ENCODE measurements at places on chromosomes 2 and 18.

- DNase-seq: no peak
Observed at GRCh38 chr18:78407466-78407844, 572.2 kb upstream of the SALL3 start.

- DNase-seq: no peak
Observed at GRCh38 chr18:58937071-58937886, 72.6 kb downstream of the ZNF532 start.

DNA sequence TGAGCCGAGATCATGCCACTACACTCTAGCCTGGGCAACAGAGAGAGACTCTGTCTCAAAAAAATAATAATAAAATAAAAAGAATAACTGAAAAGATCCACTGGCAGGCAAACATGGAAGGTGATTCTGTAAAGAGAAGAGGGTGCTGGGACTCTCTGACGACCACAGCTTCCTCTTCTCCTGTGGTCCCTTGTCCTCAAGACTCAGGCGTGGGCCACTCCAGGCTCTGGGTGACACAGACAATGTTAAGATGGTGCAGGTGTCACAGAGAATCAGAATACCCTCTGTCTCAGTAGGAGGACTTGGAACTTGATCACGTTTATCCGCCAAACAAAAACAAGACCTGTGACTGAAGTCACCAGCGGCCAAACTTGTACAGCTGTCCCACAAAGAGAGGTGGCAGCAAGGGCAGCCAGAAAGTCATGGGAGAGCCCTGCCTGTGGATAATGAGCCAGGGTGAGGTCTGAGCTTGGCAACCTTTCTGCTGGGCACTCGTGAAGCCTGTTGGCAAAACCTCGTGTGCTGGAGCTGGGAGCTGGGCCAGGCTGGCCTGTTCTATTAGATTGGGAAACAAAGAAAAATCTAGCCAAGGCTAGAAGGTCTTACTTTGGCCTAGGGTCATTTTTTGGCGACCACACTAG, 76.4 kb upstream of the ITGA6 start:
- no peak for DNase-seq

GRCh38 chr2:10225291-10226037, 77.2 kb upstream of the HPCAL1 start:
- no peak for DNase-seq

GRCh38 chr2:45905632-45905958, 254.1 kb downstream of the PRKCE start:
- DNase-seq: no peak

DNA sequence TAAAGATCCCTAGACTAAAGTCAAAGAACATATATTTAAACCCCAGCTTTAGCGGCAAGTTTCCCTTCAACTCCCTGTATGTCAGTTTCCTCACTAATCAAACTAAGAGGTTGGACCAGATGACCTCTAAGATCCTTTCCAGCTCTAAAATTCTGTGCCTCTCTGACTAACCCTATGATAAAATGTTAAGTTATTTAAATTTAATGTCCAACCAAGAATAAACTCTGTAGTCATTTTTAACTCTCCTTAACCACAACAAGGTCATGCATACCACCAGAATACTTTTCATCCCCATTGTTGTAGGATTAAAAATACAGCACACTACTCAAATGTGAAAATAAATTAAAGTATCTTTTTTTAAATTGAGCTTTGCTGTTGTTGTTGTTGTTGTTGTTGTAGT, 5.2 kb upstream of the PDE1A start:
- no peak for DNase-seq

- DNase-seq: no peak
Observed at GRCh38 chr2:74857215-74857614, 23.3 kb downstream of the HK2 start.

- no peak for DNase-seq
Observed at GRCh38 chr2:212926940-212927339, 224.5 kb downstream of the IKZF2 start.

- no peak for DNase-seq
Observed at GRCh38 chr18:78041218-78041617, 791.6 kb downstream of the GALR1 start.

DNA sequence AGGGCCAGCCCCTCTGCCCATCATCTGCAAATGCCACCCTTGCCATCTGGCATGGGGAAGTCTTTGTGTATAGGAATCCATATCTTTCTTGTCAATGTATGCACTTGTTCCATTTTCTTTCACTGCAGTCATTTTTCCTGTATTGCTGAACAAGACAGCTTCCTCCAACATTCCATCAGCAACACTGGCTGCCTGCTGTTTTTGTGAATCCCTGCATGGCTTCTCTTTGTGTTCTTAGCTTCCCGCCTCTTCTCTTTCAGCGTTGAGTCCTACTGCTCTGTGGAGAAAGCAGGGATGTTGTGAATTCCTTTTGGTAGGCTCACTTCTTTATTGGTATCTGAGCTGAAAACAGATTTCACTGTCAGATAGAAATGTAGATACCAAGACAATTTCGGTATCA, 150.0 kb downstream of the LPIN1 start:
- no peak for DNase-seq

DNA sequence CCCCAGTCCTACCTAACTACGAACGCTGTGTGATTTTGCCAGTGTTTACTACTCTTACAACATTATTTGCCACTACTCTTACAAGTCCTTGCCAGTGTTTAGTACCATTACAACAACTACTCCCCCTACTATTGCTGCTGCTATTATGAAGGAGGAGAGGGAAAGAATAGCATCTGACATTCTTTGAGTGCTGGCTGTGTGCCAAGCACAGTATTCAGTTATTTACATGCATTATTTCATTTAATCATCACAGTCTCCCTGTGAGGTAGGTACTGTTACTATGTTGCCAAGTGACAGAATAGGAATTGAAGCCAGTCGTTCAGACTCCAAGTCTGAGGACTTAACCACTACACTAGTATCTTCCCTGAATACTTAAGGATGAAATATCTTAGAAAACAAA, 185.9 kb upstream of the FOSL2 start:
- DNase-seq: no peak

- no peak for DNase-seq
Observed at GRCh38 chr2:238064376-238064775, 3.6 kb downstream of the SCLY start.

GRCh38 chr2:112026509-112026908, 28.6 kb upstream of the TMEM87B start:
- DNase-seq: no peak

GRCh38 chr18:54257015-54257414, 12.3 kb upstream of the POLI start:
- no peak for DNase-seq

- no peak for DNase-seq
Observed at GRCh38 chr2:205836477-205837221, 154.3 kb downstream of the NRP2 start.

GRCh38 chr2:165528691-165529090, 59.2 kb downstream of the CSRNP3 start:
- no peak for DNase-seq

DNA sequence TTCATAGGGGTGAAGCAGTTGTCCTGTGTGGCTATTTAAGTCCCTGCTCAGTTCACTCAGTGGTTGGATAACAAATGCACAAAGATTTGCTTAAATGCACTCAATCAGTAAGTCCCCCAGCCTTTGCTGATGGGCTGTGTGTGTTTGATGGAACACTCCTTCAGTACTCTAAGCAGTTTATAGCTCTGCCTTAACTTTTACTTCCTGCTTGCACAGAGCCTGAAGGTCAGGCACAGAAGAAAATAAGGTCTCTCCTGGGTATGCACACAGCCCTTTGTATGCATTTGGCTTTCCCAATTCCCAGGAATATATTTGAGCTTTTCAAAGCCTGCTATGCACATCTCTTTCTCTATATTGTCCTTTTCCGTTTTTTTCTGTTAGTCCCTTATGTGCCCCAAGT, 208.7 kb upstream of the STK17B start:
- no peak for DNase-seq

DNA sequence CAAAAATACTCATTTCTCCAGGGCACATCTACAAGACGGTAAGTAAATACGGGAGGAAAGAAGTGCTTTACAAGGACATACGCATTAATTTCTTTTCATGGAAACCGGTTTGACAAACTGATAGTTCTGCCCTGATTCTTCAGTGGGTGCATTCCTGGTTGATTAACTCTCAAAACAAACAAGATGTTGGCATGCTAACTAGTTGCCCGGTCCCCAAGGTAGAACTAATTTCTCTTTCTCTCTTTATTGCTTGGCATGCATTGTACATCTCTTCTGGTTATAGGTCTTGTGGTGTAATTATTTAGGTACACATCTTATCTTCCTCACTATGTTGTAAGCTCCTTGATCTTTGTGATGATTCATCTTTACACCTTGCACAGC, 46.9 kb upstream of the SPATS2L start:
- no peak for DNase-seq

DNA sequence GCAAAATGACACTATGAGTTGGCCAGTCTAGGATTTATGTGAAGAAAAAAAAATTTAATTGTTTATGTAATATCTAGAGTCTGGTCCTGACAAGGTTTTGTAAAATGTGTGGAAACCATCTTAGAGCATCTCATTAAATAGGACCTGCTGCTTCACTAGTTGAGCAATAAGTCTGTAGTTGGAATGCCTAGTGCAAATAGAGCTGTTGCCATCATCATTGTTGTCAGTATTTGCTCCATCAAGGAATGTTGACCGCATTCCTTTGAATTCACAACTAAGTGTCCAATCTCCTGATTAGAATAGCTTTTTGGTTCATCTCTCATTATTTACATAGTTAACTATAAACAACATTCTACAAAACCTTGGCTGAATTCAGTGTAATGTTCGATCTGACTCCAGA, 32.2 kb upstream of the RPE start:
- DNase-seq: no peak

GRCh38 chr2:69936906-69937305, 22.0 kb downstream of the MXD1 start:
- no peak for DNase-seq

GRCh38 chr18:52219102-52219501, 120.9 kb upstream of the DCC start:
- DNase-seq: no peak

DNA sequence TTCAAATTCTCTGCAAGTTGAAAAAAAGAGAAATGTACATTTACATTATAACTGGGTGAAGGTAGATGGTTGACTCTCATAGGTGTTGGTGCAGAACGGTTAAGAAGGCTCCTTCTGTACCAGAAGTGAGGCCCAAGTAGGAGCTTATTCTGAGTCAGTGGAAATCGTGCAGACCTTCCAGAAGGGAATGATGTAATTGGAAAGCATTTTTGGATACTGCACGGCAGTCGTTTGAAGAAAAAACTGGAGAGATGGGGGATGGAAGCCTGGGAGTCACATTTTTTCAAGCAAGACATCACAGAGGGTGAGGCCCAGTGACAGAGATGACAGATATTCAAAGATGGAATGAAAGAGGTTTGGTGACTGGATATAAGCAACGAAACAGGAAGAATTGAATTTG, 39.4 kb downstream of the HRH4 start:
- DNase-seq: no peak

- no peak for DNase-seq
Observed at GRCh38 chr2:166468124-166469024, 25.7 kb downstream of the SCN7A start.

DNA sequence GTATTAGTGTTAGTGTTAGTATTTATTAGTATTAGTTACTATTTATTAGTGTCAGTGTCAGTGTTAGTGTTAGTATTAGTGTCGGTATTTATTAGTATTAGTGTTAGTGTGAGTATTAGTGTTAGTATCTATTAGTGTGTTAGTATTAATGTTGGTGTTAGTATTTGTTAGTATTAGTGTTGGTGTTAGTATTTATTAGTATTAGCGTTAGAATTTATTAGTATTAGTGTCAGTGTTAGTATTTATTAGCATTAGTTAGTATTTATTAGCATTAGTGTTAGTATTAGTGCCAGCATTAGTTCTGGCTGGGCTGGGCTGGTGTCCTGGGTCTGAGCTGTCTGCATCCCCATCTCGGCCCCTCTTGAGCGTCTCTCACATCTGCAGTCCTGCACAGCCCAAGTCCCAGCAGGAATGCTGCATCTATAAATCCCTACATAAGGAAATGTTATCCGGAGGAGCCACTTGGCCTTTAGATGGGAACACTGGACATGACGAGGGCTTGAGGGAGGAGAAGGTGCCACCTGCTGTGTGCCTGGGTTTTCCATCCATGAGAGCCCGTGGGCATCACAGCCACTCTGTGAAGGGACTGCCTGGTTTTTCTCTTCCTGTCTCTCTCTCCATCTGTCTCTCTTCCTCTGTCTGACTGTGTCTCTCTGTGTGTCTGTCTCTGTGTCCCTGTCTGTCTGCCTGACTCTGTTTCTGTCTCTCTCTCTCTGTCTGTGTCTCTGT, 33.6 kb downstream of the TWIST2 start:
- DNase-seq: no peak

GRCh38 chr2:43081131-43081765, 145.2 kb downstream of the ZFP36L2 start:
- DNase-seq: no peak

GRCh38 chr2:11071939-11072338, 83.3 kb upstream of the SLC66A3 start:
- no peak for DNase-seq

- no peak for DNase-seq
Observed at GRCh38 chr2:130831356-130831755, 5.4 kb upstream of the ARHGEF4 start.

GRCh38 chr2:226423498-226423960, 376.1 kb downstream of the IRS1 start:
- peak; percentile 3 for DNase-seq

- DNase-seq: no peak
Observed at GRCh38 chr18:79747156-79747845, 50.4 kb upstream of the KCNG2 start.

- no peak for DNase-seq
Observed at GRCh38 chr2:241859017-241859435, 332 bp upstream of the PDCD1 start.

GRCh38 chr2:232894251-232894650, 24.2 kb downstream of the SNORC start:
- DNase-seq: no peak

GRCh38 chr18:79512461-79513380, 117.0 kb downstream of the NFATC1 start:
- DNase-seq: no peak

DNA sequence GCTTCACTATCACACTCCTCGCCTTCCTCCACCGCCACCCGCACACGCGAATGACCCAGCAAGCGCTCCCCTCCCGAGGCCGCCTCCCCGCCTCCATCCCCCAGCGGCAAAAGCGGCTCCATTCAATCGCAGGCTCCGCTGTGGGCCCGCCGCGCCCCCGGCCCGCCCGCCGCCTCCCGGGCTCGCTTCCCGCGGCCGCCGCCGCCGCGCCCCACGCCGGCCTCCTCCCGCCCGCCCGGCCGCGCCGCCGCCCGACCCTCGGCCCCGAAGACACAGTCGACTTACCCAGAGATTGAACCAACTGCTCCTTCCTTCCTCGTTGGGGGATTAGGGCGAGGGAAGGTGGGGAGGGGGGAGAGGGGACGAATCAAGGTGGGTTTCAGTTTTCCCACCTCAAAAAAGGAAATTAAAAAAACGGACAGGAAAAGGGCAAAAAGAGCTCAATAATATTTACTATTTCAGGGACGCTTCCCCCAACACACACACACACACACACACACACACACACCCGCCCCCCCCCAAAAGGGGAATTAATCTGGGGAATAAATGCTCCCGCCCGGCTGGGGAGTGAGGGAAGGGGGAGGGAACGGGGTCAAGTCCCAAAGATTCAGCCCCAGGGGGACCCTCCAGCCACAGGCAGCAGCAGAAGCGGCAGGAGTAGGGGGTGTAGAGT, 743 bp downstream of the XPO1 start:
- peak; percentile 26 for DNase-seq

GRCh38 chr18:29104227-29104626, 927.3 kb upstream of the CDH2 start:
- DNase-seq: no peak

- DNase-seq: no peak
Observed at GRCh38 chr18:61887838-61888237, 5.0 kb downstream of the RNF152 start.
